Activated CD4-positive, alpha-beta memory T cell treated with anti-CD3 and anti-CD28 coated beads for 36 hours (primary cell): ENCODE measurements at places on chromosomes 13 and 19. TPM values are rescaled to one million over a fixed set of nuclear protein-coding genes. Genes with fewer than 3 reads are reported as not detected.
A peak's percentile ranks its signal among the peaks of the same experiment; 100 is the strongest.

- no peak for DNase-seq
These were observed 28.8 kb upstream of the SEMA6B start for GRCh38 chr19:4588291-4588761.

GRCh38 chr19:40689339-40690049 lies 957 bp downstream of the NUMBL start:
- DNase-seq = peak; percentile 31

- DNase-seq = no peak
These were observed 820.6 kb downstream of the PCDH17 start for GRCh38 chr13:58452123-58452623.

- DNase-seq = no peak
These were observed 60.1 kb upstream of the MYCBP2 start for GRCh38 chr13:77386880-77387606.

Gene EFNA2
- not detected for total RNA-seq

Gene GSX1
- total RNA-seq = not detected
